ENCODE measurements at places on chromosomes 12 and 14.
A peak's percentile ranks its signal among the peaks of the same experiment; 100 is the strongest.

- DNase-seq, result peak; percentile 83
Observed at GRCh38 chr14:68794130-68794850, 1.4 kb upstream of the ZFP36L1 start.

GRCh38 chr12:106434526-106434925 is 77.0 kb downstream of the POLR3B start:
- DNase-seq, result no peak

GRCh38 chr14:90547250-90547649 is 150.4 kb downstream of the CALM1 start:
- DNase-seq, result no peak

DNA sequence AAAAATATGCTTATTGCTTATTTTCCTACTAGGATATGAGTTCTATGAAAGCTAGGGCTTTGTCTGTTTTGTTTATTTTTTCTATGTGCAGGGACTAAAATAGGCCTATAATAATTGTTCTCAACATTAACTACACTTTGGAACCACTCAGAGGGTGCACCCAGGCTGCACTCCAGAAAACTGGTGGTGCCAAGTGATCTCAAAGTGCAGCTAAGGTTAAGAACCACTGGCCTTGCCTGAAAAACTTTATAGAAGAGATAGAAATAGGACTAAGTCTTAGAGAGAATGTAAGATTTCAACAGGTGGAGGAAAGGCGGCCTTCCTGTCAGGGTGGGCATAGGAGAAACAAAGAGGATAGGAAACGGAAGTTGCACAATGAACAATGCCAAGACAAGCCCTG is 37.7 kb upstream of the NR1H4 start:
- no peak for DNase-seq

- DNase-seq, result no peak
Observed at GRCh38 chr12:108605000-108605689, 7.3 kb upstream of the TMEM119 start.

- DNase-seq, result no peak
Observed at GRCh38 chr12:43550831-43551271, 1.2 kb downstream of the ADAMTS20 start.

GRCh38 chr12:16606201-16606849 is 363 bp upstream of the LMO3 start:
- no peak for DNase-seq

- no peak for DNase-seq
Observed at GRCh38 chr14:95370076-95370475, 50.4 kb upstream of the CLMN start.

Measured in CD4-positive, alpha-beta memory T cell (primary cell).